ENCODE measurements at places on chromosomes 12 and 14. TPM values are rescaled to one million over a fixed set of nuclear protein-coding genes. Genes with fewer than 3 reads are reported as not detected.

CIPC gene
- total RNA-seq = 7.5 TPM

RERG gene
- not detected for total RNA-seq

NTF3 gene
- not detected for total RNA-seq

RAB3IP gene
- total RNA-seq = 30.3 TPM

GSC gene
- total RNA-seq = not detected

Data from activated CD4-positive, alpha-beta memory T cell treated with anti-CD3 and anti-CD28 coated beads for 36 hours (primary cell).